Liver (tissue), 10 donors: ENCODE measurements at places on chromosomes 1 and 21. TPM values are rescaled to one million over a fixed set of nuclear protein-coding genes. Genes with fewer than 3 reads are reported as not detected.
A peak's percentile ranks its signal among the peaks of the same experiment; 100 is the strongest.

Gene SUSD4
- total RNA-seq, result 3.8 TPM

Gene S100A3
- not detected for total RNA-seq

Gene HES4
- 1.7 TPM for total RNA-seq

Gene CFHR1
- 507 TPM for total RNA-seq

Gene LINGO4
- 0.50 TPM for total RNA-seq

Gene PAX7
- not detected for total RNA-seq

Gene MPL
- total RNA-seq, result 1.0 TPM

Gene IL19
- not detected for total RNA-seq

Gene FMOD
- 2.1 TPM for total RNA-seq

Gene SLC6A17
- not detected for total RNA-seq

Gene REG4
- 0.08 TPM for total RNA-seq

Gene CTH
- total RNA-seq, result 8.9 TPM

Gene C1QB
- total RNA-seq, result 112 TPM

Gene KRTAP11-1
- not detected for total RNA-seq

GRCh38 chr1:172990598-172991215, 60.0 kb downstream of the TNFSF18 start:
- no peak overlapping the region for H3K27ac ChIP-seq
- no peak for DNase-seq
- H3K27me3 ChIP-seq, result no peaks in the 10 kb centered on the region
- H3K36me3 ChIP-seq, result no peaks in the 10 kb centered on the region
- no peaks in the 10 kb centered on the region for H3K4me1 ChIP-seq
- H3K4me3 ChIP-seq, result no peak overlapping the region

DNA sequence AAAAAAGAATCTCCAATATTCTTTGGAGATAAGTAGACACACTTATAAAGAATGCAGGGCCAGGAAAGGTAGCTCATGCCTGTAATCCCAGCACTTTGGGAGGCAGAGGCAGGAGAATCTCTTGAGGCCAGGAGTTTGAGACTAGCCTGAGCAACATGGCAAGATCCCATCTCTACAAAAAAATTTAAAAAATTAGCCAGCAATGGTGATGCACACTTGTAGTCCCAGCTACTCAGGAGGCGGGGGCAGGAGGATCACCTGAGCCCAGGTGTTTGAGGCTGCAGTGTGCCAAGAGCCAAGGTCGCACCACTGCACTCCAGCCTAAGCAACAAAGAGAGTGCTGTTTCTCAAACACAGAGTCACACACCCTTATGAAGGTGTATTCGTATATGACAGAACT, 385.0 kb downstream of the SMYD3 start:
- no peaks in the 10 kb centered on the region for H3K27me3 ChIP-seq
- H3K36me3 ChIP-seq, result no peaks in the 10 kb centered on the region
- H3K4me3 ChIP-seq, result no peak overlapping the region
- H3K27ac ChIP-seq, result no peak overlapping the region

- H3K4me1 ChIP-seq, result no peaks in the 10 kb centered on the region
- H3K36me3 ChIP-seq, result no peaks in the 10 kb centered on the region
- H3K27ac ChIP-seq, result no peak overlapping the region
- no peaks in the 10 kb centered on the region for H3K27me3 ChIP-seq
- H3K4me3 ChIP-seq, result no peak overlapping the region
Observed at GRCh38 chr1:83996621-83997020, 2.3 kb downstream of the TTLL7 start.

GRCh38 chr1:223831755-223832636, 13.8 kb downstream of the TP53BP2 start:
- H3K4me3 ChIP-seq, result no peak overlapping the region
- DNase-seq, result no peak
- H3K27ac ChIP-seq, result peak overlapping the region; percentile 60
- no peaks in the 10 kb centered on the region for H3K27me3 ChIP-seq
- peaks cover 29% of the 10 kb centered on the region for H3K4me1 ChIP-seq

GRCh38 chr21:41322496-41323382, 6.1 kb downstream of the FAM3B start:
- no peaks in the 10 kb centered on the region for H3K27me3 ChIP-seq
- DNase-seq, result no peak
- H3K4me1 ChIP-seq, result peaks cover 9% of the 10 kb centered on the region
- no peak overlapping the region for H3K27ac ChIP-seq

- peaks cover 9% of the 10 kb centered on the region for H3K27me3 ChIP-seq
- H3K27ac ChIP-seq, result no peak overlapping the region
- no peaks in the 10 kb centered on the region for H3K4me1 ChIP-seq
- H3K4me3 ChIP-seq, result no peak overlapping the region
- DNase-seq, result no peak
- no peaks in the 10 kb centered on the region for H3K36me3 ChIP-seq
Observed at GRCh38 chr1:110719908-110720307, 45.2 kb upstream of the KCNA3 start.

- H3K36me3 ChIP-seq, result no peaks in the 10 kb centered on the region
- no peaks in the 10 kb centered on the region for H3K27me3 ChIP-seq
- no peak for DNase-seq
- peaks cover 1% of the 10 kb centered on the region for H3K4me1 ChIP-seq
Observed at GRCh38 chr1:185063719-185064118, 18.4 kb downstream of the RNF2 start.

DNA sequence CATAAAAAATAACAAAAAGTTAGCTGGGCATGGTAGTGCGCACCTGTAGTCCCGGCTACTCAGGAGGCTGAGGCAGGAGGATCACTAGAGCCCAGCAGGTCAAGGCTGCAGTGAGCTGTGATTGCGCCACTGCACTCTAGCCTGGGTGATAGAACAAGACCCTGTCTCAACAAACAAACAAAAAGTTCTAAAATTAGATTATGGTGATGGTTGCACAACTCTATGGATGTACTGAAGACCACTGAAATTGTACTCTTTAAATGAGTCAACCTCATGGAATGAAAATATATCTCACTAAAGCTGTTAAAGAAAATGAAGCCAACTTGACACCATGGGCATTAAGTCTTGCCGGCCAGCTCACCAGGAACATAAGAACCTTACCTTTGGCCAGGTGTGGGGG, 9.1 kb downstream of the MRAP start:
- H3K4me1 ChIP-seq, result no peaks in the 10 kb centered on the region
- H3K27ac ChIP-seq, result no peak overlapping the region
- no peaks in the 10 kb centered on the region for H3K27me3 ChIP-seq
- peaks cover 9% of the 10 kb centered on the region for H3K36me3 ChIP-seq

- H3K27ac ChIP-seq, result peak overlapping the region; percentile 67
- H3K4me1 ChIP-seq, result peaks cover 45% of the 10 kb centered on the region
Observed at GRCh38 chr1:32937061-32937460, 27.5 kb downstream of the RNF19B start.

GRCh38 chr1:3340548-3341235, 113.8 kb upstream of the ARHGEF16 start:
- H3K27me3 ChIP-seq, result no peaks in the 10 kb centered on the region
- DNase-seq, result no peak
- H3K4me1 ChIP-seq, result no peaks in the 10 kb centered on the region
- H3K27ac ChIP-seq, result no peak overlapping the region
- no peaks in the 10 kb centered on the region for H3K36me3 ChIP-seq
- H3K4me3 ChIP-seq, result no peak overlapping the region

DNA sequence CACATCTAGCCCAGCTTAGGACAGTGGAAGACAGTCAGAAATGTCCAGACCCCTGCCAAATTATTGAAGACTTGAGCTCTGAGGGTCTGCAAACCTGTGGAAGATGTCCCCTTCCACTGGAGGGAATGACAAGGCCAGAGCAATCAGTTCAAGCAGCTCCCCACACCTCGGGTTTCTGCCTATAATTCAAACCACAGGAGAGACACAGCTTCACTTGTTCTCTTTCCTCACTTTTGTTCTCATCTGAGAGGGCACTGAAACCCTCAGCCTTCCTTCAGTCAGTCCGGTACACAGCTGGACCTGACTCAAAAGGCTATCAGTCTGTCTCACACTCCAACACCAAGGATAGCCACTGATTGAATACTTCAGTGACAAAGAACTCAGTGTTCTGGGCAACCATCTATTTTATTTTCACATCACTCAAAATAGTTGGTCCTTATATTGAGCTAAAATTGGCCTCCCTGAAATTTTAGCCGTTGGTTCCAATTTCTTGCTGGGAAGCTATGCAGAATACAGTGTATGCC, 70.1 kb downstream of the TENT5C start:
- no peak overlapping the region for H3K4me3 ChIP-seq
- H3K36me3 ChIP-seq, result no peaks in the 10 kb centered on the region
- DNase-seq, result no peak
- H3K27ac ChIP-seq, result no peak overlapping the region
- no peaks in the 10 kb centered on the region for H3K27me3 ChIP-seq

DNA sequence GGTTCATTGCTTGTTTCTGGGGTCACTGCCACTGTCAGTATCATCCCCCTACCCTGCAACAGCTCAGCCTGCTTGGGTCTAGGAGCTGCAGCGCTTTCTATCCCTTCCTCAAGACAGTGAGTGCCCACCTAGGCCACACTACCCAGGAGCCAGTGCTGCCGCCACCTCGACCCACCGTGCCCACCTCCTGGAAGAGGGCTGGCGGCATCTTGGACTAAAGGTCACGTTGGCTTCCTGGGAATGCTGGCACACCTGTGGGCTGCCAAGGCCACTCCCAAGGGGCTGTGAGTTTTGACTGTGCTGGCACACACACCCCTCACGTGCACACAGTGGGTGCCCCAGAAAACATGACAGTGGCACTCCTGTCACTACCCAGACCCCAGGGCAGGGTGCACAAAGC, 22.1 kb downstream of the CRYAA start:
- H3K27me3 ChIP-seq, result no peaks in the 10 kb centered on the region
- no peak overlapping the region for H3K4me3 ChIP-seq
- no peak for DNase-seq
- H3K36me3 ChIP-seq, result no peaks in the 10 kb centered on the region
- no peak overlapping the region for H3K27ac ChIP-seq

GRCh38 chr1:117493906-117494305, 111.9 kb upstream of the TENT5C start:
- no peak overlapping the region for H3K27ac ChIP-seq
- peaks cover 3% of the 10 kb centered on the region for H3K36me3 ChIP-seq
- no peaks in the 10 kb centered on the region for H3K4me1 ChIP-seq
- H3K4me3 ChIP-seq, result no peak overlapping the region
- DNase-seq, result no peak

- DNase-seq, result no peak
- H3K27me3 ChIP-seq, result no peaks in the 10 kb centered on the region
- H3K4me1 ChIP-seq, result peaks cover 67% of the 10 kb centered on the region
- H3K4me3 ChIP-seq, result no peak overlapping the region
- peak overlapping the region; percentile 93 for H3K27ac ChIP-seq
Observed at GRCh38 chr1:150563340-150564038, 14.3 kb downstream of the ADAMTSL4 start.

DNA sequence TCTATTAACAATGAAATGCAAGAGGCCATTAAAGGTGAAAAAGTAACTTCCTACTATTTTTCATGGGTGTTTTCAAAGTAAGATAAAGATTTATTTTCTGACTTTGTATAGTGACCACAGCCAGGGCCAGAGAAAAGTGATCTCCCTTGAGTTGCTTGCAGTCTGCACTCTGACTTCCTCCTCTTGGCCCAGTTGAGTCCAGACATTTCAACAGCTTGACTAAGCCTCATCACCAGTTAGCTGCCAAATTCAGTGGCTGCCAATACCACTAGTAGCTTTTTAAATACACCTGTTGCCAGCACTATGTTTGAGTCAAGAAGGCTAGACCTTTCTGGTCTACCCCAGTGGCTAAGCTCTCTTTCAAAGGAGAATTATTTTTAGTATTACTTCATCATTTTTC, 3.7 kb upstream of the NEK7 start:
- no peak for DNase-seq
- H3K4me1 ChIP-seq, result no peaks in the 10 kb centered on the region
- H3K36me3 ChIP-seq, result no peaks in the 10 kb centered on the region
- H3K27ac ChIP-seq, result no peak overlapping the region
- no peaks in the 10 kb centered on the region for H3K27me3 ChIP-seq

- H3K36me3 ChIP-seq, result no peaks in the 10 kb centered on the region
- H3K4me1 ChIP-seq, result no peaks in the 10 kb centered on the region
- no peak overlapping the region for H3K27ac ChIP-seq
- H3K27me3 ChIP-seq, result no peaks in the 10 kb centered on the region
- no peak for DNase-seq
Observed at GRCh38 chr1:159815926-159816325, 10.7 kb upstream of the SLAMF8 start.

- no peak overlapping the region for H3K4me3 ChIP-seq
- no peaks in the 10 kb centered on the region for H3K27me3 ChIP-seq
- H3K27ac ChIP-seq, result no peak overlapping the region
- DNase-seq, result no peak
- H3K4me1 ChIP-seq, result peaks cover 4% of the 10 kb centered on the region
- H3K36me3 ChIP-seq, result no peaks in the 10 kb centered on the region
Observed at GRCh38 chr1:94804442-94804837, 15.7 kb upstream of the SLC44A3 start.

DNA sequence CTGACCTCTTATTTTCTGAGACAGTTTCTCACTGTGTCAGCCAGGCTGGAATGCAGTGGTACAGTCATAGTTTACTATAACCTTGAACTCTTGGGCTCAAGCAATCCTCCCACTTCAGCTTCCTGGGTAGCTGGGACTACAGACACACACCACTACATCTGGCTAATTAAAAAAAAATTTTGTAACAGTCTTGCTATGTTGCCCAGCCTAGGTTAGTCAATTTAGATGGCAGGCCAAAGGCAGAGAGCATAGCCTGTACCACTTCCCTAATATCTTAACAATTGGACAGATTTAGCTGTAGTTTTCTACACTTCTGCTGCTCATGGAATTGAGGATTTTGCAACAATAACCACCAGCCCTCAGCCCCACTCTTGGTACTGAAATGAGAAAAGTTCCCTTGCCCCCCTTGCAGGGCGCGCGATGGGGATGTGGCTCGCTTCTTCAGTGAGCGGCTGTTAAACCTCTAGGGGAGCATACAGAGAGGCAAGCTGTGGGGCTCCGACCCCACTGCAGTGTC, 34.9 kb upstream of the PTGFRN start:
- H3K27me3 ChIP-seq, result peaks cover 3% of the 10 kb centered on the region
- H3K27ac ChIP-seq, result no peak overlapping the region
- no peak overlapping the region for H3K4me3 ChIP-seq
- peaks cover 7% of the 10 kb centered on the region for H3K4me1 ChIP-seq
- no peak for DNase-seq

DNA sequence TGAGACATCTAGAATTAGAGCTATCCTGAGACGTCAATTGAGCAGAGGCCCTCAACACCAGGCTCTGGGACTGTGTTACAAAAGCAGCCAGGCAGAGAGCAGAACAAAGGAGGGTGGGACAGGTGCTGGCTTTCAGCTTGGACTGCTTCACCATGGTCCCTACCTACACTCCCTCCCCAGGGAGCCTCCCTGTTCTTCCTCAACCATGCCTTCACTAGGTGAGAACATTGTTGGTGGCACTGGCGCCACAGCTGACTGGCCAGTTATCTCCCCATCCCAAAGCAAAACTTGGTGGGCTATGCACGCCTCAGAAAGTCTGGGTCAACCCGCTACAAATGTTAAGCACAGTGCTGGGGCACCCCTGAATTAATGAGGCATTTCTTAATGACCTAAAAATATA, 87.8 kb downstream of the NMNAT2 start:
- DNase-seq, result no peak
- H3K36me3 ChIP-seq, result no peaks in the 10 kb centered on the region
